ENCODE measurements at places on chromosomes 1 and 21.

DNA sequence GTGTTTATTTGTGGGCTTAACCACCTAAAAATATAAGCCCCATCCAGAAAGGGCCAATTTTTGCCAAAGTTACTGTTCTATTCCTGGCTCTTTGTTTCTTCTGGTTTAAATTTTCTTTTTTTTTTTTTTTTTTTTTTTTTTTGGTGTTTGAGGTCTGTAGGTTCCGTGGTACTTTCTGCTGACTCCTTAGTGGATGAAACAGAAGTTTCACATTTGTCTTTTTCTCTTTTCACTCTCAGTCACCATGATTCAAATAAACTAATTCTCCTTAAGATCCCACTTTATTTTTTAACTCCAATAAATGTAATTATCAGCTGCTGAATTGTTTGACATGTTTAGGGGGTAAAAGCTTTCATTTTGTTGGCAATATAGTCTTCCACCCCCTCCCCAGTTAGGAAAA, 322.3 kb downstream of the CHRM3 start:
- DNase-seq, result no peak

GRCh38 chr1:162191396-162192305, 122.2 kb downstream of the NOS1AP start:
- DNase-seq, result no peak

GRCh38 chr1:175155936-175156335, 36.6 kb downstream of the KIAA0040 start:
- DNase-seq, result no peak

- DNase-seq, result no peak
Observed at GRCh38 chr1:198449261-198449660, 91.2 kb downstream of the ATP6V1G3 start.

DNA sequence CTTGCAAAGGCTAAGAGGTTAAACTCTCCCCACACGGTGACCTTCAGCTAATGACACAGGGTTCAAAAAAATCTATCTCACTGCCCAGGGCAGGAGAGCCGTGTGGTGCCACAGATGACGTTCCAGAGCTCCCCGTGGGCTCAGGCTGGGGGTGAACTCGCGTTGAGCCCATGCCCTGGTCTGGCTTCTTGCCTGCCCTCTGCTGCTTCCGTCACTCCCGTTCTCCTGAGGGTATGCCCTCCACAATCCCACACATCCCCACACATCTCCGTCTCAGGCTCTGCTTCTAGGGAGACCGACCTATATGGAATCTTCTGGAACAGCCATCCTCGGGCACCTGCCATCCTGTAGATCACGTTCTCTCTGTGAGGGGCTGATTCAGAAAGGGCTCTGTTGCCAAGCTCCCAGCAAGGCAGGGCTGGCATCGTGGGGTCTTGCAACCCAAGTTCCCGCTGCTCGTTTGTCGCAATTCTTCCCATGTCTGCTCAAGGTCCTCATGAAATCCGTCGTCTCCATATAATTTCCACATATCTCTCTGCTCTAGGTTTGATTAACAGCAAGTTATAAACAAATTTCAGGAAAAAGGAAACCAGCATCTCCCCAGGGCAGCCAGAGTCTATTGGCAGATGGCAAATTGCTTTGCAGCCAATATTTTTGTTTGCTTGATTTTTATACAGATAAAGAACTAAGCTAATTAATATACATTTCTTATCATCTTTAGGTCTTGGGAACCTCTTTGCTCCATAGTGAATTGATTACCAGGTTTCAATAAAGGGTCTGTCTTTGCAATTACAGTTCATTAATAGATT, 278.2 kb downstream of the PTPRU start:
- no peak for DNase-seq
